ENCODE measurements at places on chromosomes 12 and 14.

- peak; percentile 26 for DNase-seq
Measured at GRCh38 chr12:13198876-13199275, 2.4 kb downstream of the EMP1 start.

- DNase-seq: no peak
Measured at GRCh38 chr12:4626543-4626942, 22.3 kb downstream of the AKAP3 start.

GRCh38 chr14:28746247-28746646 is 20.3 kb upstream of the FOXG1 start:
- no peak for DNase-seq

- no peak for DNase-seq
Measured at GRCh38 chr12:47015381-47015780, 64.0 kb upstream of the PCED1B start.

DNA sequence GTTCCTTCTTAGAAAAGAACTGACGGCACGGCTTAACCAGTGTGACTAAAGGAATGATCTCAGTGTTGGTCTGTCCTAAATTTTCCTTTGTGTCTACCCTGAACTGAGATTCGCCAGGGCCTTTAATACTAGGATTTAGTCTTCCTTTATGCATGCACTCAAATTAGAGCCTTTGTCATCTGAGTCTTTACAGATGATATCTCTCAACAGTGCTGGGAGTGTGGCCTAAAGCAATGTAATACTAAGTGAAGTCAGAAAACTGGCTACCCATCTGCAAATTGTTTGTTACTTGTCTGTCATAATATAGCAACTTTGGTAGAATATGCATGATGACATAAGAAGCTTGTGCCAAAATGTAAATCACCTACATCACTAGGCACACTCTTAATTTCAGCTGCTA is 95.4 kb downstream of the PTPRO start:
- no peak for DNase-seq

DNA sequence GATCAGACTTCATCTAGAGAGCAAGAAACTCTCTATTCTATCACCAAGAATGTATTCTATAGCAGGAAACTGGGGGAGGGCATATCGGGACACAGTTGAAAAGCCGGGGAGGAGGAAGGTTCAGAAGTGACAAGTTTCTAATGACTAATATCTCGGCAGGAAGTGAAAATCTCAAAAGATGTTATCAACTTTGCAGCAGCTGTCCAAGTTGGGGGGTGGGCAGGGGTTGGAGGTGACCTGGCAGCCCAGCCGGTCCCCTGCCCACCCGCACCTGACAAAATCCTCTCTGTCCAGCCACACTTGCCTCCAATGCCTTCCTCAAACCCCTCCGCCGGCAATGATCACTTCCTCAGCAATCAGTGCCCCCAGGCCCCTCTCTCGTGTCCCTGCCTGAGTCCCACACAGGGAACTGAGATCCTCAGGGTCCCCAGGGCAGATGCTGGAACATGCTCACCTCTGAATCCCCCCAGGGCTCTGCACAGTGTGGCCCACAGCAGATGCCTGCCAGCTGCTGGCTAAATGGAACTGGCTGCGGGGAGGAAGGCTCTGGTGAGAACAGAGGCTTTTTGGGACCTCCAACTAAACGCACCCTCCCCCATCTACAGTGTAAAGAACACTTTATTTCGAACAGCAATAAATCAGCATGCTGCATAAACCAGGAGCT is 43.9 kb downstream of the CCDC88C start:
- no peak for DNase-seq

DNA sequence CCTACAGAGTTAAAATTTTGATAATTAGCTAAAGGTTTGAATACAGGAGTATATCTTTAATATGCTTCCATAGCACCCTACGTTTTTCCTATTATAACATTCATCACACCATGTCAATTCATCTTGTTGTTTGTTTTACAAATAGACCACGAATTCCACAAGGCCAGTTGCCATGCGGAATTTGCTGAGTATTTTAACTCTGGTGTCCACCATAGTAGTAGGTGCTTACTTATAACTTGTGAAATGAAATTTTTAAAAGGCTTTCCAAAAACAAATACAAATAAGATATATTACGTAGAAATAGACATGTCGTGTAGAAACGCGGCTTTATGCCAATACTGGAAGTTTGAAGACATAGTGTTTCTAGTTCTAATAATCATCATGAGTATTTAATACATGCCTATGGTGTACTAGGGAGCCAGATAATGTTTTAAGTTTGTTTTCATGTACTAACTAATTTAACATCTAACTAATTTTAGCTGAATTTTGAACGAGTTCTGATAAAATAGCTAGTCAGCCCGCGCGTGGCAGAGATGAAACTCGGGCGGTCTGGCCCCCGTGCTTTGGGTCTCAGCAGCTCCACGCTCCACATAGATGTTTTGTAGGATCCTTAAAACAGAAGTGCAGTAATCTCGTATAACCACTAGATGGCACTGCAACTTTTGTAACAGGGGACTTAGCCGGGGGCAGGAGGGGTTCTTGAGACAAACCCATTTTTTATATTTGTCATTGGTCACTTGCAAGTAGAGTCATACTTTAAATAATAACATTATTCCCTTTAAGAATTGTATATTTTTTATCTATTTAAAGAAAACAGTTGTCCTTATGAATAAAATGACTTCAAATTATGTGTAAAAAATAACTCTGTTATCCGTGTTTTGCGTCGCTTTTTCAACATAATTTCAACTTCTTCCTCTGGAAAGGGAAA is 10.2 kb downstream of the CD69 start:
- DNase-seq: peak; percentile 58

DNA sequence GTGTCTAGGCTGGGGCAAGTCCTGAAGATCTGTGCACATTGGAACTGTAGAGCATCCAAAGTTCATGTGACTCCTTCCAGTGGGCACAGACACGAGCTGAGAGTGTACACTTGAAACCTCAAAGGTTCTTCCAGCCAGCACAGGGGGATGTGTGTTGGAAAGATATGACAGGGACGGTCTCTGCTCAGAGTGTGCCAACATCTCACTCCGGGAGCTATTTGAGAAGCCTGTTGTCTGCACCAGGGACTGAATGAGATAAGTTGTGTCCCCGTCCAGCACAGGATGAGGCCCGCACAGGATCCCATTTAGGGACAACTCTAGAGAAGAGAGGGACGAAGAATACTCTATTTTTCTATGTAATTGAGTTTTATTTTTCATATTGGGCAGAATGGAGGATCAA is 136.3 kb downstream of the SNAPC1 start:
- no peak for DNase-seq

DNA sequence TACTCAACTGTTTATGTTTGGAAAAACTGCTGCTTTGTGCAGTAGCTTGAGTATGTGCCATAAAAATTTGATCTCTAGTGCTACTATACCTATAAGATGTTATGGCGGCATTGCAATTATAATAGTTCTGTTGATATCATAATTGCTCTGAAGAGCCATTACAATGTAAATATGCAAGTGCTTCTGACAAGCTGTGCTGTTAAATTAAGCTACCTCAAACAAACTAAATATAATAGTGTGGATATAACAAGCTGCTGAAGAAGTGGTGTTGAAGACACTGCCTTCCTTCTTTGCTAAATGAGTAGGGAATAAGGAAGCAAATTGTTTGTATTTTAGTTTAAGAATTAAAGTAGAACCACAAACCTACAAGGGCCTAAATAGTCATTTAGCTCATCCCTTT is 301.0 kb upstream of the MIS18BP1 start:
- DNase-seq: no peak

- DNase-seq: no peak
Measured at GRCh38 chr12:121238086-121238485, 28.2 kb downstream of the P2RX4 start.

GRCh38 chr12:48106681-48107613 is 1.1 kb upstream of the SENP1 start:
- peak; percentile 9 for DNase-seq
